Right renal pelvis (tissue), 4 donors: ENCODE measurements at places on chromosomes 6 and 20.
A peak's percentile ranks its signal among the peaks of the same experiment; 100 is the strongest.

DNA sequence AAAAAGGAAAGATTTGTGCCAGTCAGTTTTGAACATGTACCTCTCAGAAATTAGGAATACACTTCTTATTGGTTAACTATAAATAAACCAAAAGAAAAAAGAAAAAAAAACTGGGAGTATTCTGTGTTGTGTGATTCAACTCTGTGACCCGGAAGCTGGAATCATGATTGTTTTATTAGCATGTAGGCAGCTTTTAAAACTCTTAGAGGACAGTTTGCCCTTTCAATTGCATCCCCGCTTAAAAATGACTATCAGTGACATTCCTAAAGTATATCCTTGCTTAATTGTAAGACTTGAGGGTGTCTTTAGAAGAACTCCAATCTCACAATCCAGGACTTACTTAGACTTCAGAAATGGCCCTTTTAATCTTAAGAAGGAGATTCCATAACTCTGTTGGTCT is 29.1 kb upstream of the TENT5A start:
- DNase-seq, result no peak

- DNase-seq, result peak; percentile 5
These were observed 1.9 kb downstream of the L3MBTL3 start for GRCh38 chr6:130020073-130020906.

- DNase-seq, result no peak
These were observed 79.9 kb upstream of the NAA20 start for GRCh38 chr20:19937218-19937617.

GRCh38 chr20:45918182-45918737 is 6.3 kb upstream of the PLTP start:
- DNase-seq, result no peak

DNA sequence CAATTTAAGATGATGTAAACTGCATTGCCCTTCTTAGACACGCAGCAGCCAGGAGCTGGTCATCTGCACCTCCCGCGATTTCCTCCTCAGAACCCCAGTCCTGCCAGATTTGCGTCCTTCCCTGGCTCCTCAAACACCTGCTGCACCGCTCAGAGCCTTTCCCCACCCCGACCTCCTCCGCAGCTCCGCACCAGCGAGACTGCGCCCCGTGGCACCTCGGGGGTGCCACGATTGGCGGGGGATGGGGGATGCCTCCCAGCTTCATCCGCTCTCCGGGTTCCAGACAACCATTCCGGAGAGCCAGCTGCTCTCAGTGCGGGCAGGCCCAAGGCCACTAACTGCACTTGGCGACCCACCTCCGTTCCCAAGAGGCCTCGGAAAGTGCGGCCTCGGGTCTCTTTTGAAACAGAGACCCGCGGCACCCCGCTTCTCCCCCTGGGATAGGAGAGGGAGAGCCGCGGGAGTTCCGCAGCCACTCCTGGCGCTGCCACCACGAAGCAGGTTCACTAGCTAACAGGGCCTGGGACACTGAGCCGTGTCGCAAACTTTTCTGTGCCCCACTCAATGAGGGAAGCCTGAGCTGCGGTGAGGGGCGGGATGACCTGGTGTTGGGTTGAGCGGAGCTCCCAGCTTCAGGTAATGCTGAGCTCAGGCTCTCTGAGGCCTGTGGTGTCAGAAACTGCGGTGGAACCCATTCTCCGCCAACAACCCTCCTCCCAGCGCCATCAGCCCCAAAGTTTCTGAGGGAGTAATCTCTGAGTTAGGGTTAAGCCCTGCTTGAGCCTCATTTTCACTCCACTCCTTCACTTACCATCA is 7.3 kb upstream of the TFAP2A start:
- no peak for DNase-seq

DNA sequence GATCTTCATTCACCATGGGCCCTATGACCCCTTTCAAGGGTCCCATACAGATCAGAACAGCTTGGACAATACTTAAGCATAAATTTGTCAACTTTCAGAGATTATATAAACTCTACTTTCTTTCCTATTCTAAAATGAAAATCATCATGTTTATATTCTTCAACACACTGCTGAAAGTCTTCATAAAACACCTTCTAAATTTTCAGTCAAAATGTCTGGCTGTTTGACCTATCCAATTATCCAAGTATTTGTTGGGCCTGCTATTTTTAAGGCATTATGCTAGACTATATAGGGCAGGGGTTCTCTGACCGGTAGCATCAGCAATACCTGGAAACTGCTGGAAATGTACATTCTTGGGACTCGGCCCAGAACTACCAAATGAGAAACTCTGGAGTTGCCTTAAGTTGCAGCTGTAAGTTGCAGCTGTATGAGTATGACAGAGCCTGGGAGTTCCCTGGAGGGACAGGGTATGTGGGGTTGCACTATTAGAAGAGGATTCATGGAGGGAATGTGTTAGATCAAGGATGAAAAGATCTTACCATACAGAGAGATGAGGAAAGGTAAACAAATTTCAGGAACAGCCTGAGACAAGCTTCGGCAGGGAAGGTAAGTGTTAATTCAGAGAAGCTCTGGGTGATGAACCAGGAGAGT is 293.0 kb downstream of the ADGB start:
- DNase-seq, result no peak

GRCh38 chr6:133837801-133838349 is 51.0 kb upstream of the TCF21 start:
- DNase-seq, result no peak

DNA sequence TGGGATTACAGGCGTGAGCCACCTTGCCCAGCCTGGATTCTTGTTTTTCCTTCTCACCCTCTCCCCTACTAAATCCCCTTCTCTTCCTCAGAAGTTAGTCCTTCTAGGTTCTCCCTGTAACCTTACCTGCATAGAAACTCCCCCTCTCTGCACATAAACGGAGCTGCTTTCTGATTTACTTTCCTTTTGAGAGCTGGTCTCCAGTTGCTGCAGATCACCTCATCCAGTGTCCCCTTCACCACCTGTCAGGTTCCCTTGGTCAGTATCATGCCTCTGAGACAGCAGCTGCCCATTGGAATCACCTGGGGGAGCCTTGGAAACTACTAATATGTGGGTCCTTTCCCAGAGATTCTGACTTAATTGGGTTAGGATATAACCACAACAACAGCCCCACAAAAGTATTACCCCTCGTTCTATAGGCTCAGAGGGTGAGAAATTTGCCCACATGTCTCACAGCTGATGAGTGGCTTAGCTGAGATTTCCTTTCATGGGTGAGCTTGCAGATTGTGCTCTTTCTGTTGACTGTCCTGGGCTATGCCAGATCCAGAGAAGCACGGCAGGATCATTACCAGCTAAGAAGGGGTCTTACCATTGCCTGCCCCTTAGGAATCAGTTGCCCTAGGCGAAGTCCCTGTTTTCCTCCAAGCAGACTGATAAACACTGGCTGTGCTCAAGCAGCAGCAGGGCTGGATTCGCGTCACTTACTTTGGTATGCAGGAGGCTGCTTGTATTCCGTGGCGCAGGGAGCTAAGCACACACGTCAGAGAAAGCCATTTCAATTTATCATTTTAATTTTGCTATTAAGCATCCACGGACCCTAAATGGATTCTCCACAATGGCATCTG is 51.3 kb downstream of the AKAP12 start:
- DNase-seq, result peak; percentile 53

DNA sequence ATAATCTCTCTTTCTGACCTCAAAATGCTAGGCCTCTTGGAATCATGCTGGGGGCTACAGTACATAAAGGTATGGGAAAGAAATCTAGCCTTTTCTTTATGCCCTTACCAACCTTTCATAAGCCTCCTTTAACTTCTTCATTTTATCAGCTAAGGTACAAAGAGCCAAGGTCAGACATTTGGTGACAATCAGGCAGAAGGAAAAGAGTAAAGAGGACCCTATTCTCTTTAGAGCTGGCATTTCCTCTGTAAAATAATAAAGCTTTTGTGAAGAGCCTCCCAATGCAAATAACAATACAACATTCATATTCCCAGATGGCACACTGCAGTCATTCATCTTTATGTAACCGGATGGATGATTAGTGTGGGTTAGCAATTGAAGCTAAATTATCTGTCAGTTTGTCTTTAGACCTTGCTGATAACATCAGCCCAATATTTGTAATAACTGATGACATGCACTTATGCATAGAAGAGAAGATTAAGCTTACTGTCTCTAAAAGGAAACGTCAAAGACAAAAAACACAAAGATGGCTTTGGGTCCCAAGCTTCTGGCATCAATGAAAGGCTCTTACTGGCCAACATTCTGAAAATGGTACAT is 163.1 kb downstream of the IBTK start:
- no peak for DNase-seq

DNA sequence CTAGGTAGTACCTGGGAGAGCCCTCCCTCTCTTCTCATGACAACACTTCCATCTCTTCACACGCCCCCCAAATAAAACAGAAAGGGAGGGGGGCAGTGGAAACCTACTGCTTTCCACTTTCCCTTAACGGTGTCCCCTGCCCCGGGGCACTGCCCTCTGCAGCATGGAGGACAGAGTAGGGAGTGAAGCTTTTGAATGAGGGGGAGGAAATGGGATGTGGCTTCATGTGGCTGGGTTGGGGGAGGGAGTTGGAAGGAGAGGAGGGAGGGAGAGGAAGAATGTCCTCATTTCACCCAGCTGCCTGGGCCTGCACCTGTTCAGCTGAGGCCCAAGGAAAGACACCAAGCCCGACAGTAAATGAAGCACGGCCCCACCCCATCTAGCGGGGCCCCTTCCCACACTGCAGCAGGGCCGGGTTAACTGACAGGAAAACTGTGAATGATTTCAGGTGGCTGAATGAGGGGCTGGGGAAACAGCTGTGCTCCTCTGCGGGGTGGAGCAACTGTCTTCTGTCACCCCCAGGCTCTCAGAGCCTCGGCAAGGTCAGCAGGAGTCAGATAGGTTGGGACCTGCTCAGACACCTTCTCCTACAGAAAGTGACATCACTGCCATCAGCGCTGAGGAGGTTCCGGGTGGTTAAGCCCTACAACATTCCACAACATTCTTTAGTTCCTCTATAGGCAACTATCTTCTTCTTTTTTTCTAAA is 40.0 kb upstream of the TAF8 start:
- DNase-seq, result peak; percentile 45

DNA sequence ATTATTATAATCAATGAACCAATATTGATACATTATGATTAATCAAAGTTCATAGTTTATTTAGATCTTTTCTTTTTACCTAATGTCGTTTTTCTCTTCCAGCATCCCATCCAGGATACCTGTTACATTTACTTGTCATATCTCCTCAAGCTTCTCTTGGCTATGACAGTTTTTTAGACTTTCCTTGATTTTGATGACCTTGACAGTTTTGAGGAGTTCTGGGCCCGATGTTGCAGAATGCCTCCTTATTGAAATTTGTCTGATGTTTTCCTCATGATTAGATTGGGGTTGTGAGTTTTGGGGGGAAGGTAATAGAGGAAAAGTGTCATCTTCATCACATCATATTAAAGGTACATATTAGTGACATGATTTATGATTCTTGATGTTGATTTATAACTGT is 3.8 kb upstream of the SIRPD start:
- no peak for DNase-seq

GRCh38 chr6:33419580-33420490 is at the start of gene SYNGAP1:
Gene SYNGAP1, plus strand, starts transcription at chr6:33420065. Its CDS starts 200 bp downstream, at chr6:33420265.
- DNase-seq, result no peak

DNA sequence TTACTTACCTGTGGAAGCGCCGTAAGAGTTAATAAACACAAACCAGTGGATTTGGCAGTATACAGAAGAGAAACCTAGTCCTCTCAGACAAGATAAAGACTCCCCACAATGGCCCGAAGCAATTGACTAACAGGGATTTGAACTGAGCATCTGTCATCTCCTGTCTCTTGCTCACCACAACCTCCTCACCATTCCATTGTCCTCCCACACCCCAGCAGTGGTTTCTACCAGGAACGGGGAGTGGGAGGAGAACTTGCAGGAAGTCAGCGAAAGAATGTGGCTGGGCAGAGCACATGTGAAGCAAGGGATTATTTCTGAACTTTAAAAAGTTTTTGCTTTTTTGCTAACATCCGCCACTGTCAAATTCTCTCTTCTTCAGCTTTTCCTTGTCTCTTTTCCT is 24.6 kb upstream of the TAAR1 start:
- DNase-seq, result no peak

DNA sequence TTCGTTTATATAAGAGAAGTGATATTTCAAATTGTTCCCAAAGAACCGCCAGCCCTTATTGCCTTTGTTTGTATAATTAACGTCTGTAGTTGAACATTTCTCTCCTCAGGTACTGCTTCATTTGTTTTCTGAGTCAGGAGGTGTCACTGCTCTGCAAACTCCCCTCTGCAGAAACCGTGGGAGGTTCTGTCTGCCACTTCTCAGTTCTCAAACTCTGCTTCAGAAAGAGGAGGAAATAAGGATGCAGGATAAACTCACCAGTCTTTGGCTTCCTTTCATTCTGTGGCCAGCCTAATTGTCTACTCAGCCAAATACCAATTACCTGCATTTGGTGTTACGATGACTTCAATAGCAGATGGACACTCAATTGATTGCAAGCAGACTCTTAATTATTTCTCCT is 149.8 kb downstream of the PAK5 start:
- DNase-seq, result peak; percentile 3

DNA sequence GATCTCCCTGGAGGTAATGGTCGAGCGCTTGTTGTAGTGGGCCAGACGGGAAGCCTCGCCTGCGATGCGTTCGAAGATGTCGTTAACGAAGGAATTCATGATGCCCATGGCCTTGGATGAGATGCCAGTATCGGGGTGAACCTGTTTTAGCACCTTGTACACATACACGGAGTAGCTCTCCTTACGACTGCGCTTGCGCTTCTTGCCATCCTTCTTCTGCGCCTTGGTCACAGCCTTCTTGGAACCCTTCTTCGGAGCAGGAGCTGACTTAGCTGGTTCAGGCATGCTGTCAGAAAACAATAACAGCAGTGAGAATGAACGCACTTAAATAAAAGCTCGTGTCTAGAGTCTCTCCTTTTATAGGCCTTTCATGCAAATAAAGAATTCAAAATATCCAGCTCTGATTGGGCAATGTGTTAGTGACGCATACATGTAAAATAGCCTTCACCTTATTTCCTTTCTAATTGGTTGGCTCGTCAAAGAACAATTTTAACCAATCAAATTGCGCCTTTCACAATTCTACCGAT is 129.2 kb downstream of the HFE start:
- peak; percentile 99 for DNase-seq

DNA sequence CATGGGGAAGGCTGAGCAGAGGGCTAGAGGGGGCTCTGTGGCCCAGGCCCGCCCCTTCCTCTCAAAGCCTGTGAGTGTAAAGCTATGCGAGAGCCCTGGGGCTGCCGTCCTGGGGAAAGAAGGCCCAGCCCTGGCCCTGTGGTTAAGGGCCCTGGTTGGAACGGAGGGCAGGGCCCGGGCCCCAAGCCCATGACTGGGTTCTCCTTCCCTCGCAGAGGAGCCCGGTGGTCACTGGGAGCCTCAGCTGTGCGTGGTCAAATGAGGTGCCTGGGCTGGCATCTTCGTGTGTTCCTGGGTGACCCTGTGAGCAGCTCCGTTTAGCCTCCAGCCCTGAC is 56.0 kb downstream of the SMOC2 start:
- DNase-seq, result no peak

DNA sequence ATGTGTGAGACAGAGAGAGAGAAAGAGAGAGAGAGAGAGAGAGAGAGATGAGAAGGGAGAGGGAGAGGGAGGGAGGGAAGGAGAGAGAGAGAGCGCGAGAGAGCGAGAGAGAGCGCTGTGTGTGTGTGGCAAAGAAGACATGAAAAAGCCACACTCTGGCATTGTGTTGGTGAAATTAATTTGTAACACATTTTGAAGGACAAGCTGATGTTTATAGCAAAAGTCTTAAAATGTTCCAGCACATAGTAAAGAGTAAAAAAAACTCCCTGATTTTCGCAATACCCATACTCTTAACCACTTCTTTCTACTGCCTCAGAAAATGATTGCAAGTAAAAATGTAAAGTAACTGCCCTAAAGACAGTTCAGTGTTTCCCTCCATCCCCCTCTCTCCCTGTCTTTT is 56.7 kb downstream of the SLC22A1 start:
- DNase-seq, result no peak

GRCh38 chr20:33893314-33893713 is 82.2 kb downstream of the CHMP4B start:
- DNase-seq, result no peak

- no peak for DNase-seq
These were observed 80.2 kb downstream of the PLCB1 start for GRCh38 chr20:8212286-8212685.
